ENCODE measurements at places on chromosomes 13 and 19. TPM values are rescaled to one million over a fixed set of nuclear protein-coding genes. Genes with fewer than 3 reads are reported as not detected.

NLRP12 gene
- total RNA-seq, result not detected

ADPRHL1 gene
- total RNA-seq, result 2.1 TPM

BEST2 gene
- total RNA-seq, result not detected

S1PR5 gene
- 1.8 TPM for total RNA-seq

APOC1 gene
- total RNA-seq, result not detected

XPO4 gene
- 26.8 TPM for total RNA-seq

ZNF506 gene
- 66.0 TPM for total RNA-seq

- H3K27me3 ChIP-seq, result no peaks in the 10 kb centered on the region
- DNase-seq, result peak; percentile 41
- H3K4me1 ChIP-seq, result peaks cover 44% of the 10 kb centered on the region
- no peak overlapping the region for H3K4me3 ChIP-seq
These were observed 15.9 kb downstream of the ZNF787 start for GRCh38 chr19:56105090-56105701.

DNA sequence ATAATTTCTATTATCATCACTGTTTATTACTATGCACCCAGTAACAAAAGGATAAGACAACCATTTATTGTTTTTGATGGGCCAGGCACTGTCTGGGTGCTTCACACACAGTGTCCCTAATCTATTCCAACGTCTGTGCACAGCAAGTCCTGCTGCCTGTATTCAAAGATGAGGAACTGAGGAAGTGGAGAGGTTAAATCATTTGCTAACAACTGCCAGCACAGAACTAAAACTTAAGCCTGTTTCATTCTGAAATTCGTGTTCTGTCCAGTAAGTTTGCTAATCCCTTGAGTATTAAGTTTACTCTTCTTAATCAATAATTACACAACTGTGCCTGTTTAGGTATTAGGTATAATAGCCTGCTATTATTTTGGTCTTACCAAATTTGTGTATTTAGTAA lies 41.9 kb downstream of the TEX26 start:
- H3K27ac ChIP-seq, result no peak overlapping the region
- H3K4me3 ChIP-seq, result no peak overlapping the region
- no peaks in the 10 kb centered on the region for H3K36me3 ChIP-seq
- peaks cover 62% of the 10 kb centered on the region for H3K27me3 ChIP-seq
- DNase-seq, result no peak

DNA sequence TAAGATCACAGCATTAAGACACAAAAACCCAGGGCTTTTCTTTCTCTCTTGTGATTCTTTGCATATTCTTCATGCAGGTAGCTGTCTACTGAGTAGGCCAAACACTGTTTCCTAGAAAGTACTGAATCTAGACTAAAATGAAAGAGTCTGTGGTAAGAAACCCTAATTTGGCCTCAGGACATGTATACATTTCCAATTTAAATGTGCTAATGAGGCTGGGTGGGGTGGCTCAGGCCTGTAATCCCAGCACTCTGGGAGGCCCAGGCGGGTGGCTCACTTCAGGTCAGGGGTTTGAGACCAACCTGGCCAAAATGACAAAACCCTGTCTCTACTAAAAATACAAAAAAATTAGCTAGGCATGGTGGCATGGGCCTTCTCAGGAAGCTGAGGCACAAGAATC lies 57.8 kb downstream of the MYCBP2 start:
- H3K27ac ChIP-seq, result no peak overlapping the region
- no peaks in the 10 kb centered on the region for H3K4me1 ChIP-seq
- DNase-seq, result no peak
- no peaks in the 10 kb centered on the region for H3K27me3 ChIP-seq
- H3K36me3 ChIP-seq, result peaks cover 16% of the 10 kb centered on the region

GRCh38 chr13:42114912-42115311 lies 66.5 kb downstream of the DGKH start:
- H3K4me3 ChIP-seq, result no peak overlapping the region
- no peak overlapping the region for H3K27ac ChIP-seq
- no peaks in the 10 kb centered on the region for H3K27me3 ChIP-seq
- no peaks in the 10 kb centered on the region for H3K36me3 ChIP-seq
- DNase-seq, result no peak

DNA sequence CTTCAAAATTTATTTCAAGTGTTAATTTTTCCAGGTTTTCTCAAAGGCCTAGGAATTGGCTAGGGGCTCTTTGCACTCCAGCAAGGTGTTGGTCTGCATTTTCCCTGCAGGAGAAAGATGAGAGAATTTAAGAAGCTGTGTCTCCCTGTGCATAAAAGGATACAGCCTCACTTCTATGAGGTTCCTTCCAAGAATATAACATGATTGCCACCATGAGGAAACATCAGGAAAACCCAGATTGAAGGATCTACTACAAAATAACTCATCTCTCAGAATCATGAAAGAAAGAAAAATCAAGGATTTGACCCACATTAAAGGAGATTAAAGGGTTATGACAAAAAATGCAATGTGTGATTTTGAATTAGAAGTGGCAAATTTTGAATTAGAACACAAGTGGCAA lies 69.9 kb downstream of the RUBCNL start:
- no peak overlapping the region for H3K4me3 ChIP-seq
- H3K27me3 ChIP-seq, result no peaks in the 10 kb centered on the region
- H3K36me3 ChIP-seq, result peaks cover 22% of the 10 kb centered on the region
- H3K4me1 ChIP-seq, result peaks cover 65% of the 10 kb centered on the region
- no peak overlapping the region for H3K27ac ChIP-seq

DNA sequence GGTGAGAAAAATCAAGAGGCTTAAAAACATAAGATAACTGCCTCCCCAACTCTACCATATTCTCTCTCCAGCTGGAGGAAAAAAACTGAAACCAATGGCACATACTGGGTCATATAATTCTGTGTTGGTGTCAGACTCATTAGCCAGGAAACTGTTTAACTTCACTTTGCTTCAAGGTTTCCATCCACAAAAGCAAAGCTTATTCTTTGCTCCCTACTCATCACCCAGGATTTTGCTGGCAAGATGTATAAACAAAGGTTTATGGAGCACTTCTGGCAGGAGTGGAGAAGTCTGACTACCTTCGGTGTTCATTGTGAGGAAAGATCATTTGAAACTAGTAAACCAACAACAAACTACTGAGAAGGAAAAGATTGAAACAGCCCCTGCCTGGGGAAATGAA lies 197.5 kb upstream of the SERP2 start:
- H3K4me3 ChIP-seq, result no peak overlapping the region
- no peak for DNase-seq
- H3K27me3 ChIP-seq, result peaks cover 5% of the 10 kb centered on the region
- H3K4me1 ChIP-seq, result no peaks in the 10 kb centered on the region

- peak; percentile 19 for DNase-seq
- no peaks in the 10 kb centered on the region for H3K27me3 ChIP-seq
- H3K36me3 ChIP-seq, result peaks cover 2% of the 10 kb centered on the region
- peak overlapping the region; percentile 90 for H3K4me3 ChIP-seq
- peaks cover 47% of the 10 kb centered on the region for H3K4me1 ChIP-seq
- peak overlapping the region; percentile 92 for H3K27ac ChIP-seq
These were observed 16.0 kb upstream of the MRI1 start for GRCh38 chr19:13748169-13748828.

- H3K4me3 ChIP-seq, result peak overlapping the region; percentile 93
- H3K36me3 ChIP-seq, result peaks cover 23% of the 10 kb centered on the region
- H3K27ac ChIP-seq, result peak overlapping the region; percentile 55
- H3K27me3 ChIP-seq, result no peaks in the 10 kb centered on the region
These were observed 919 bp downstream of the VAV1 start for GRCh38 chr19:6773323-6773931.

DNA sequence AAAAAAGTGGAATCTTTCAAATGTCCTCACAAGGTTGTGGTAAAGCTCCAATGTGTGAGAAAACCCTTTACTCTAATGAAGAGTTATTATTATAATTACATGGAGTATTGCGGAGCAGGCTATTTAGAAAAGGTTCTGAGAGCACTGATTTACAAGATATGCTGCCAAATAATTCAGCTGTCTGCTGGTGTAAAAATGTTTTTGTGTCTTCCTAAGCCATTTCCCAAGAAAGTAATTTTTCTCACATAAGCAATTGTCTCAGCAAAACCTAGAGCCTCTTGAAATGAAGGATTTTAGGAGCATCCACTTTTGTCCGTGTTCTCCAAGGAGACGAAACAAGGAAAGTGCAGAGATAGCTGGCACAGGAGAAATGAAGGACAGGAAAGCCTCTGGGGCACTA lies 229.6 kb upstream of the STARD13 start:
- DNase-seq, result no peak
- no peak overlapping the region for H3K4me3 ChIP-seq
- no peaks in the 10 kb centered on the region for H3K4me1 ChIP-seq
- H3K27ac ChIP-seq, result no peak overlapping the region
- no peaks in the 10 kb centered on the region for H3K36me3 ChIP-seq
- H3K27me3 ChIP-seq, result peaks cover 9% of the 10 kb centered on the region

- no peaks in the 10 kb centered on the region for H3K27me3 ChIP-seq
- no peak for DNase-seq
- no peaks in the 10 kb centered on the region for H3K4me1 ChIP-seq
- H3K36me3 ChIP-seq, result no peaks in the 10 kb centered on the region
These were observed 555.4 kb downstream of the KCTD12 start for GRCh38 chr13:76330761-76331160.

- DNase-seq, result no peak
- H3K4me1 ChIP-seq, result peaks cover 14% of the 10 kb centered on the region
- H3K27me3 ChIP-seq, result peaks cover 42% of the 10 kb centered on the region
These were observed 60.8 kb upstream of the CEACAM21 start for GRCh38 chr19:41515015-41515652.

- H3K36me3 ChIP-seq, result no peaks in the 10 kb centered on the region
- no peaks in the 10 kb centered on the region for H3K4me1 ChIP-seq
- no peak overlapping the region for H3K27ac ChIP-seq
- no peak overlapping the region for H3K4me3 ChIP-seq
These were observed 111.3 kb upstream of the MIR17HG start for GRCh38 chr13:91236182-91236581.

DNA sequence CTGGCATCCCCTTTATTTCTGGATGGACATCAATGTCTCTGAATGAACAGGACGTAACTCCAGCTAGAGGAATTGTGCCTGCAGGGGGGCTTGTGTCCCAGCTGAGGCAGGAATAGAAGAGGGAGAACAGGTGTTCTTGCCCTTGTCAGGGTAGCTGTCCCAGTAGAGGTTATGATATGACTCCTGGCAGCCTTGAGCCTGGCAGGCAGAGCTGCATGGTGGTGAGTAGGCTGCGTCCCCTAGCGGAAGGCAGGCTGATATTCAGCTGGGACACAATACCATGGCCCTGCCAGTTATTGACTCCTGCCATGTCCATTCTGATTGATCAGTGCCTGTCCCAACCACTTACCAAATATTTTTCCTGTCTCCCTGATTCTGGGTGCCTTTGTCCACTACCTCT lies 197.2 kb downstream of the RAP2A start:
- H3K4me1 ChIP-seq, result no peaks in the 10 kb centered on the region
- DNase-seq, result no peak
- H3K4me3 ChIP-seq, result no peak overlapping the region
- H3K36me3 ChIP-seq, result no peaks in the 10 kb centered on the region

DNA sequence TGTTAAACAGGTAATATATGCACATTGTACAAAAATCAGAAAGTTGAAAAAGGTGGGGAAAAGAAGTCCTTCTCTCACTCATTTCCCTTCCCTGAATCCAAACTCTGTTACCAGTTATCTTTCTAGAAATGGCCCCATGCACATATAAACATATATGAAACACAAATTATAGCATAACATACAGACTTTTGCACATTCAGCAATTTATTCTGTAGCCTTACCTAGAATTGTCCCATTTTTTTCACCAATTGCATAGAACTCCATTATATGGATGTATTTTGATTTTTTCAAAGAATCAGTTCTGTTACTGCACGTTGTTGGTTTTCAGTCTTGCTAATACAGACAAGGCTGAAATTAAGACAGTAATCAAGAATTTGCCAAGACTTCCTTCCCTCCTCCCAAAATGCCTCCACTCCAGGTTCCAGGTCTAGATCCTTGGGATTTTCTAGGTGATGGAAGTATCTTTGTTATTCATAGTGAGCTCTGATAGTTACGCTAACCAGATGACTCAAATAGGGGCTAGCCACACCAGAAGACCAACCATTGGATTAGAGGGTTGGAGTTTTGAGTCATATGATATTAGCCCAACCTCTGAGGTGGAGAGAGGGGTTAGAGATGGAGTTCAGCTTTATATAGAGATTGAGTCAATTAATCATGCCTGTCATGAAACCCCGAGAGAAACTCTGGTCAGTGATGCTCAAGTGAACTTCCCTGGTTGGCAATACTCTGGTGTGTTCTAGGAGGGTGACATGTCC lies 30.7 kb downstream of the GPR180 start:
- no peak for DNase-seq
- peaks cover 5% of the 10 kb centered on the region for H3K4me1 ChIP-seq
- H3K27me3 ChIP-seq, result no peaks in the 10 kb centered on the region
- H3K36me3 ChIP-seq, result peaks cover 6% of the 10 kb centered on the region
- no peak overlapping the region for H3K27ac ChIP-seq

- H3K27me3 ChIP-seq, result no peaks in the 10 kb centered on the region
- no peak overlapping the region for H3K27ac ChIP-seq
- H3K4me3 ChIP-seq, result no peak overlapping the region
- no peak for DNase-seq
These were observed 128.2 kb downstream of the TBC1D4 start for GRCh38 chr13:75353781-75354193.

GRCh38 chr19:12766051-12766521 lies 9.3 kb downstream of the HOOK2 start:
- H3K27ac ChIP-seq, result no peak overlapping the region
- peak; percentile 87 for DNase-seq
- peak overlapping the region; percentile 73 for H3K4me3 ChIP-seq
- peaks cover 18% of the 10 kb centered on the region for H3K4me1 ChIP-seq

GRCh38 chr19:3721131-3721886 lies 13.1 kb downstream of the TJP3 start:
- peak overlapping the region; percentile 82 for H3K4me3 ChIP-seq
- H3K27me3 ChIP-seq, result no peaks in the 10 kb centered on the region
- H3K4me1 ChIP-seq, result peaks cover 12% of the 10 kb centered on the region
- no peaks in the 10 kb centered on the region for H3K36me3 ChIP-seq
- no peak overlapping the region for H3K27ac ChIP-seq

- H3K4me3 ChIP-seq, result no peak overlapping the region
- no peaks in the 10 kb centered on the region for H3K36me3 ChIP-seq
- H3K4me1 ChIP-seq, result no peaks in the 10 kb centered on the region
- H3K27ac ChIP-seq, result no peak overlapping the region
- H3K27me3 ChIP-seq, result peaks cover 31% of the 10 kb centered on the region
These were observed 17.6 kb downstream of the VSTM2B start for GRCh38 chr19:29543381-29543780.

DNA sequence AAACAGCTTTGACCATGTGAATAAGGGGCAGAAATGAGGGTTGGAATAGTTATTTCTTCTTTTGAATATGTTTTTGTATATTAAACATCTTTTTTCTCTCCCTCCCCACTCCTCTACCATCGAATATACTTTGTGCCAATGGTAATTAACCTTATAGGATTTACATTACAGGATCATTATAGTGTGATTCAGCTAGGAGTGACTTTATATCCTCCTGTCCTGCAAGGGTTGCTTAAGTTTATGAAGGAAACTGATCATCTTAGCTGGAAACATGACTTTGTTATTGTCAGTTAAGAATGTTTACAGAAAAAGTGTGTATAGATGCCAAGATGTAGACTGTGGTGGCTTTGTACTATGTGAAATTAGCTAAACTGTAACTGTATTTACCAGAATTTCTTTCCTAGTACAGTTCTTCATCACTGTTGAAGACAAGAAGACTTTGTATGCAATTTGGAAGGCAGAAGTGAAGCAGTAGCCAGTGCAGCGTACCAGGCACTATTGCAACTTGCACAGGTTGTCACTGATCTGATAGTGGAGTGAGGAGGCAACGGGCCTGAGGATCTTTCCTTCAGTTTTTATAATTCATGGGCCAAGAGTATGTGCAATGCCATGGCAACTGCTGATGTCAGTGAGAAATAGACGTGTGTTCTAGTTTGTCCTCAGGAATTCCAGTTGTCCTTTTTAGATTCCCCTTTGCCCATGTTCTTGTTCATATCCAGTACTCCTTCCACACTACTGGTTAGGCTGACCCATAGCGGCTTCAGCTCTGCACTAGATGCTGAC lies 8.2 kb upstream of the PAN3 start:
- no peaks in the 10 kb centered on the region for H3K4me1 ChIP-seq
- DNase-seq, result no peak
- H3K4me3 ChIP-seq, result no peak overlapping the region
- no peaks in the 10 kb centered on the region for H3K36me3 ChIP-seq
